ENCODE measurements at places on chromosomes 3 and 15. TPM values are rescaled to one million over a fixed set of nuclear protein-coding genes. Genes with fewer than 3 reads are reported as not detected.

The APOD gene
- not detected for total RNA-seq

The FLNB gene
- 51.8 TPM for total RNA-seq

The BMF gene
- total RNA-seq, result 35.7 TPM

The ECE2 gene
- total RNA-seq, result not detected

The SH2D7 gene
- total RNA-seq, result 0.08 TPM

The EFHB gene
- total RNA-seq, result not detected

The SLC22A13 gene
- total RNA-seq, result not detected

The ZKSCAN7 gene
- 4.6 TPM for total RNA-seq

The TRANK1 gene
- total RNA-seq, result 3.7 TPM

The C3orf49 gene
- not detected for total RNA-seq

The P2RY1 gene
- 3.3 TPM for total RNA-seq

The PBRM1 gene
- total RNA-seq, result 58.4 TPM

The MITF gene
- not detected for total RNA-seq

The LRRC31 gene
- not detected for total RNA-seq

The C2CD4B gene
- not detected for total RNA-seq

The EPHA3 gene
- 0.05 TPM for total RNA-seq

The BOC gene
- total RNA-seq, result 0.13 TPM

The XIRP1 gene
- total RNA-seq, result 0.40 TPM

The LCTL gene
- total RNA-seq, result not detected

The ADAMTSL3 gene
- total RNA-seq, result 0.29 TPM

The TTLL13 gene
- 0.13 TPM for total RNA-seq

The A4GNT gene
- not detected for total RNA-seq

The PSTPIP1 gene
- total RNA-seq, result 29.3 TPM

The RETNLB gene
- total RNA-seq, result not detected

The DLG1 gene
- total RNA-seq, result 62.4 TPM

The PIERCE2 gene
- total RNA-seq, result not detected

The VPS33B gene
- 19.8 TPM for total RNA-seq

The ISY1 gene
- 38.6 TPM for total RNA-seq

The TMEM39A gene
- 39.0 TPM for total RNA-seq

The CPEB1 gene
- total RNA-seq, result 0.66 TPM

The THBS1 gene
- total RNA-seq, result 1.6 TPM

The INSYN1 gene
- total RNA-seq, result not detected

The DNAH12 gene
- total RNA-seq, result 0.19 TPM

The EXOSC7 gene
- total RNA-seq, result 55.5 TPM

The FBLN2 gene
- total RNA-seq, result 0.41 TPM

The PYDC2 gene
- not detected for total RNA-seq

The TRIP4 gene
- total RNA-seq, result 17.0 TPM

The C3orf85 gene
- not detected for total RNA-seq

The CHL1 gene
- 1.9 TPM for total RNA-seq

The TRAT1 gene
- total RNA-seq, result 0.56 TPM

The CHST2 gene
- total RNA-seq, result 37.2 TPM

The RAF1 gene
- 64.9 TPM for total RNA-seq

The CALML4 gene
- total RNA-seq, result 4.8 TPM

The CTXND1 gene
- not detected for total RNA-seq

The GABRR3 gene
- not detected for total RNA-seq

The GABRG3 gene
- not detected for total RNA-seq

The ENTPD3 gene
- not detected for total RNA-seq

The MCTP2 gene
- total RNA-seq, result 1.0 TPM

The CCR8 gene
- total RNA-seq, result 16.9 TPM

The HDC gene
- total RNA-seq, result not detected

The ROBO1 gene
- 1.7 TPM for total RNA-seq

The PRTG gene
- not detected for total RNA-seq
